Left renal pelvis (tissue), 4 donors: ENCODE measurements at places on chromosomes 3 and 15. TPM values are rescaled to one million over a fixed set of nuclear protein-coding genes. Genes with fewer than 3 reads are reported as not detected.

- no peak for DNase-seq
Observed at GRCh38 chr15:83747050-83747717, 93.3 kb downstream of the ADAMTSL3 start.

DNA sequence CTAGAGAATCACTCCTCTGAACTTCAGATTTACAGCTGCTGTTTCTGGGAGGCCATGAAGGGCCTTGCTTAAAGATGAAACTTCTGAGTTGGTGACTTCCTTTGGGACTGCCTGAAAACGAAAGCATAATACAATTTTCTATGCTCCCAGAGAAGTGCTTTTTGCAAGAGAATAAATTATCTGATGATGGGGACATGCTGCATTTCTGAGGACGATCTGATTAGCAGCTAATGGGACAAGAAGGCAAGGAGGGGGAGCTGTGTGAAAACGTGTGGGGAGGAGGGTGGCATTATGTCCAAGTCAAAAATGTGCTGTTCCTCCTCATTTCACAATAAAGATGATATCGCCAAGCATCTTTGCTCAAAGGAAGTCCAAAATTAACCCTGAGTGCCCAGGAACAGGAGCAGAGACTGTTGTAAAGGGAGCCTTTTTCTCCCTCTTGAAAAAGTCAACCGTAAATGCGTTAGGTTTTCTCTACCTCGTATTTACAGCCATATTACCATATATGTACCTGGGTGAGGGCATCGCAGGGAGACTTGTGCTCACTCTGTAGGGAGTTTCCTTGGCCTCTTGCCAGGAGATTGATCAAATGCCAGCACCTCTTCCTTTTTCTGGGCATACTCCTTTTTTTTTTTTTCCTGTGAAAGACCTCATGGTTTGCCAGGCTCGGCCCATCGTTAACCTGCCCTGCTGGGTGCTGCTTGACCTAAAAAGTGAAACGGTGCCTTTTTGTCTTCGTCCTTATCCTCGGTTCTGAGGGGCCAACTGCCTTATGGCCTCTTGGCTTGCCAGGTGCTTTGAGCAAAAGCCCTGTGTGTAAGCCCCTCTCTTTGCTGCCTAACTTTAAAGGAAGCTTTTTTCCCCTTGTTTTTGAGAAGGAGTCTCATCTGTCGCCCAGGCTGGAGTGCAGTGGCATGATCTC lies 11.5 kb downstream of the ITPR1 start:
- no peak for DNase-seq

SEMA3B gene
- 96.9 TPM for polyA plus RNA-seq

DNA sequence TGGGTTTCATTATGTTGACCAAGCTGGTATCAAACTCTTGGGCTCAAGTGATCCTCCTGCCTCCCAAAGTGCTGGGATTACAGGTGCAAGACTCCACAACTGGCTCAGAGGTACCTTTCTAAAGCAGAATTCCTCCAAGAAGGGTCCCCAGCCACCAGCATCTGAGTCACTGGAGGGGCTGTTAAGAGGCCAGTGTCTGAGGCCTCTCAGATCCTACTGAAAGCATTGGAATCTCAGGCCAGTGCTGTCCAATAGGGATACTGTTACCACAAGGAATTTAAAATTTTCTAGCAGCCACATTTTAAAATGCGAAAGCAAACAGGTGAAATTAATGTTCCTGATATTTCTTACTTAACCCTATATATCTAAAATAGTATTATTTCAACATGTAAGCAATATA lies 1.3 kb downstream of the CAV3 start:
- no peak for DNase-seq

GRCh38 chr15:39192351-39192750 lies 388.5 kb upstream of the THBS1 start:
- no peak for DNase-seq

CYP1A1 gene
- not detected for polyA plus RNA-seq

DNA sequence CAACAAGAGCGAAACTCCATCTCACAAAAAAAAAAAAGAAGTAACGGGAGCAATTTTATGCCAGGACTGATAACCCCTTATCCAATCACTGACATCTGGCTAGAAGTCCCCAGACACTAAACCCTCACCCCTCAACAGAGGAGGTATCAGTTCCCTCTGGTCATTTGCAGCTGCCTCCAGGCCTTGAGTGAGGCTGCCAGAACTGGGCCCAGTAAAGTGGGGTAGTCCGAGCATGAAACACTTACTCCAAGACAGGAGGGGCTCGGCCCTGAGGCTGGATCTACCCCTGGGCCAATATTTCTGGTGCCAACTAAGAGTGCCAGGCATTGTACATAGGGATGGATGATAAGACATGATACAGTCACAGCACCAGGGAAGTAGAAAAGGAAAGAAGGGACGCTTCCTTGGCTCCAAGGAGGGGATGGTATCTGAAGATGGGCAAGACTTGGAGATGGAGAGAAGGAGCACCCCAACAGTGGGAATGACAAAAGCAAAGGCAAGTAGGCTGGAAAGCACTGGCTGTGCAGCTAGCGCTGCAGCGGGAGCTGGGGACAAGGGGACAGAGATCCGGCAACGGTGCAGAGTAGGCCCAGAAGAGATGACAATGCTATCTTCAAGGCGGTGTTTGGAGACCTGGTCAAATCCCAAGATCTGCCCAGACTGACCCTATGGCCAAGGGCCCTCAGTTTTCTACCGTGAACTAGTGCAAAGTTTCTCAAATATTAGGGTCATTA lies 2.2 kb downstream of the XXYLT1 start:
- DNase-seq = no peak

IL17RD gene
- polyA plus RNA-seq = 47.5 TPM

TMEM212 gene
- 0.21 TPM for polyA plus RNA-seq

NMNAT3 gene
- polyA plus RNA-seq = 10.0 TPM

GRCh38 chr3:46298871-46299607 lies 54.9 kb upstream of the CCR2 start:
- DNase-seq = no peak

GRCh38 chr15:101316529-101316928 lies 21.5 kb upstream of the SNRPA1 start:
- no peak for DNase-seq

- no peak for DNase-seq
Observed at GRCh38 chr3:37571269-37571668, 290.4 kb upstream of the CTDSPL start.

DNA sequence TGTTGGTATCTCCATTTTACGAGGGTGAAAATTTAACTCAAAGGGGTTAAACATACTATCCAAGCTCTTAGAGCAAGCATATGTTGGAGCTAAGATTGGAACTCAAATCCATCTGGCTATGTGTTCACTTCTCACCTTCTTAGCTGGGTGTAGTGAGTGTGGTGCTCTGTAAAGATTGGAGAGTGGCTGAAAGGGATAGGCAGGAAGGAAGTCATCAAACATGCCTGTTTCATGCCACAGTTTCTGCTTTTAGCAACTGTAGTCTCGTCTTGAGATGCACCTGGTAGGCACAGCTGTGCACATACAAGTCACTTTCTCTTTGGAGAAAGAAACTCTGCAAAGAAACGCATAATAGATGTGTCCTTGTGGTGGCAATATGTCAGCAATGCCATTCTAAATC lies 189.1 kb upstream of the MDFIC2 start:
- no peak for DNase-seq

- no peak for DNase-seq
Observed at GRCh38 chr3:38141952-38142273, 3.5 kb downstream of the MYD88 start.

- DNase-seq = no peak
Observed at GRCh38 chr3:137694836-137695235, 69.3 kb upstream of the SOX14 start.

STARD9 gene
- 8.2 TPM for polyA plus RNA-seq

DNA sequence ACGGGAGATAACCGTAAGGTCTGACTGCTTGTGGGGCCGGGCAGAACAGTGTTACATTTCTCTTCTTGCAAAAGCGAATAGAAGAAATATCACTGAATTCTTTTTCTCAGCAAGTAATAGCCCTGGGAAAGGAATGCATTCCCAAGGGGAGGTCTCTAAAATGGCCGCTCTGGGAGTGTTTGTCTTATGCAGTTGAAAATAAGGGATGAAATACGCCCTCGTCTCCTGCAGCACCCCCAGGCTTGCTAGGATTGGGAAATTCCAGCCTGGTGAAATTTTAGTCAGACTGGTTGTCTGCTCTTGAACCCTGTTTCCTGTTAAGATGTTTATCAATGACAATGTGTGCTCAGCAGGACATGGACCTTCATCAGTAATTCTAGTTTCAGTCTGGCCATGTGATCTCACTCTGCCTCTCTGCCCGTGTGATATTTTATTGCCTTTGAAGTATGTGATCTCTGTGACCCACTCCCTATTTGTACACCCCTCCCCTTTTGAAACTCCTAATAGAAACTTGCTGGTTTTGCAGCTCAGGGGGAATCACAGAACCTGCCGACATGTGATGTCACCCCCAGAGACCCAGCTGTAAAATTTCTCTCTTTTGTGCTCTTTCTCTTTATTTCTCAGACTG lies 715.6 kb downstream of the ROBO1 start:
- DNase-seq = no peak

GRCh38 chr3:264394-265156 lies 68.0 kb downstream of the CHL1 start:
- DNase-seq = no peak

CCRL2 gene
- polyA plus RNA-seq = 0.99 TPM

MYLK gene
- polyA plus RNA-seq = 139 TPM

- no peak for DNase-seq
Observed at GRCh38 chr3:11764931-11765363, 81.7 kb downstream of the TAMM41 start.

DNA sequence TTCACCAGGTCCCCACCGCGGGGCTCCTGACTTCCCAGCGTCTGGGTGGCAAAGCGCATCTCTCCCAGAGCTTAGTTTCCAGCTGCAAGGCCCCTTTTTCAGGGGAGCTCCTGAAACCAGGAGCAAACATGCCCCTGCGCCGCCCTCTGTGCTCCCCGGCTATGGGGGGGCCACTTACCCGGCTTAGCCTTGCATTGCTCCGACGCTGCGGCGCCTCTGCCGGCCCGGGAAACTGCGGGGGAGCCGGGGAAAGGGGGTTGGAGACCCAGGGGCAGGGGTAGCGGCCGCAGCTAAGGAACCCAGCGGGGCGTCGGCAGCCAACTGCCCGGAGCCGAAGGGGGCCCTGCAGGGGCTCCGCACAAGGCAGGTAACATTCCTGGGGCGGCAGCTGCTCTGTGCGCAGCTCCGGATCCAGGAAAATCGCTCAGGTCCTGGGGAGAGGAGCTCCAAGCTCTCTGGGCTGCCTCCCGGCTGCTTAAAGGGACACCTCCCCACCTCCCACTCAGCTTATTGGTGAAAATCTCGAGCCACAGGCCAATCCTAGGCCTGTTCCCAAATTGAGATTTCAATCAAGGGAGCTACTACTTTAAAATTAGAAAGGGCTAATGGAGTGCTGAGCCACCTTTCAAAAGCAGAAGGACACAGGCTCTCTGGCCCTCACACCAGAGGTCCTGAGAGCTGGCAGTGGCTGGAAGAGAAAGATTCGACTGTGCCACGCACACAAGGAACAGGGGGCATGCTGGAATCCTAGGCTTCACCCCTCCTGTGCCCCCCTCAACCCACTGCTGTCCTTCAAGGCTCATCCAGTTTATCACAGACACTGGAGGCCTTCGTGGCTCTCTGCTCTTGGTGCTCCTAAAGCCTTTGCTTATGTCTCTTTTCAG lies 42.7 kb upstream of the PRICKLE2 start:
- peak; percentile 34 for DNase-seq

HYAL1 gene
- 5.9 TPM for polyA plus RNA-seq

- no peak for DNase-seq
Observed at GRCh38 chr3:138303474-138303873, 26.2 kb downstream of the NME9 start.

GRCh38 chr3:66413151-66413751 lies 87.6 kb downstream of the LRIG1 start:
- no peak for DNase-seq

GRCh38 chr3:194487289-194488054 lies 670 bp upstream of the ATP13A3 start:
- no peak for DNase-seq

DNA sequence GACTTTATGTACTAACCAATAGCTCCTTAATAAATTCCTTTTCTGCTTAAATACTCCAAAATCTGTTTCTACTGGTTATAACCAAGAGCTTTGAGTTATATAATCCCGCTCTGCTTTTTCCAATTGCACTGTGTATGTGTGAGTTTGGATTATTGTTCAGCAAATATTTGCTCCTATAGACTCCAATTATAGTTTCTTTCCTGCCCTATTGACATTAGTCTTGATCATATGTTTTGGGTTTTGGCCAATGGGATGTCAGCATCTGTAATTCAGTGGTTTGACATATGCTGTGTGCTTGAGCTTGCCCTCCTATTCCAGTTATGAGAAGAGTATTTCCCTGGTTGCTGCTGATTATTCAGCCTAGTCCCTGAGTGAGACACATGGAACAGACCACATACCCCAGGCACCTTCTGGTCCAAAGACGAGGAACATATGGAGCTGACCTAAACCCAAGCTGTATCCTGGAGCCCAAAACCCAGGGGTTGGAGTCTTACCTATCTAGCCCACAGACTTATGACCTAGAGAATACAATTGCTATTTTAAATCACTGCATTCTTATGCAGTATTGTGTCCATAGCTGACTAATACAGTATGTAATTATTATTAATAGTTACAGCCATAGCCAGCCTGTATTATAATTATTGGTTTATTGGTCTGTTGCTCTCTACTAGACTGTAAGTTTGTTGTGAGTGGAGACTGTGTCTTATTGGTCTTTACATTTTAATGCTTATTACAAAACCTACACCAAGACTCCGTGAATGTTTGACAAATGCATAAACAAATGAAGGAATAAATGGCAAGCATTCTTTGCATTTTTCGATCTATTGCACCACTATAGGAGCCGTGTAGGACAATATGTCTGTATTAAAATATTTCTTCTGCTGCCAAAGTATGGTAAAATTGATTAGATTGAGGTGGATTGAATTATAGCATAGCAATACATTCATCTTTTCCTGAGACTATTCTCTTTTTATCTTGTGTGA lies 11.7 kb upstream of the ZNF280D start:
- no peak for DNase-seq

DNA sequence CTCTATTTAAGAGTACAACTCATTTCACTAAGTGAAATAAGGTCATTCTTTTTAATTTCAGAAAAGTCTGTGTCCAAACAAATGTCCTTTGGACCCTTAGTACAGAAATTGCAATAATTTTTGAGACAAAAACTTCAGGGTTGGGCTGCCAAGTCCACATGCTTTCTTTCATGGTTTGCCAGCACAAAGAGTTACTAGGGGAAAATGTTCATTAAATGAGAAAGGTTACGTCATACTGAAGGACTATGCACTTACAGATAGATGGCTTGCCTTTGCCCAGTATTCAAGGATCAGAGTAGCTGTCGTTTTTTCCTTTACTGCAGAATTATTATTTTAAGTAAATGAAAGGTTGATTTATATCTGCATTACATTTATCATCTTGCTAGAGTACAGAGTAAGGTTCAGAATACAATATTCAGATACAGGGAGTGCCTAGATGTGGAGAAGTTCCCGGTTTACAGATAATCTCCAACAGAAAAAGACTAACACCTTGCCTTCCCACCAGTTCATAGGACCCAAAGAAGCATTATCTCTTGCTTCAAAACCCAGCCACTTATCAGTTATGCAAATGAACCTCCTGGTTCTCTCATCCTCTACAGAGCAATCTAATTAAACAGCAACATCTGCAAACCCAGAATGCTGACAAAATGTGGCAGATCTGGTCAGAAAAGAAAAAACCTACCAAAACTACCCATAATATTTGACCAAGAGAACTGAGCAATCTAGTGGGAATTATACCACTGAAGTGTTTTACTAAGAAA lies 179.3 kb downstream of the FRMD5 start:
- DNase-seq = no peak
